ENCODE measurements at places on chromosomes 13 and 19.

DNA sequence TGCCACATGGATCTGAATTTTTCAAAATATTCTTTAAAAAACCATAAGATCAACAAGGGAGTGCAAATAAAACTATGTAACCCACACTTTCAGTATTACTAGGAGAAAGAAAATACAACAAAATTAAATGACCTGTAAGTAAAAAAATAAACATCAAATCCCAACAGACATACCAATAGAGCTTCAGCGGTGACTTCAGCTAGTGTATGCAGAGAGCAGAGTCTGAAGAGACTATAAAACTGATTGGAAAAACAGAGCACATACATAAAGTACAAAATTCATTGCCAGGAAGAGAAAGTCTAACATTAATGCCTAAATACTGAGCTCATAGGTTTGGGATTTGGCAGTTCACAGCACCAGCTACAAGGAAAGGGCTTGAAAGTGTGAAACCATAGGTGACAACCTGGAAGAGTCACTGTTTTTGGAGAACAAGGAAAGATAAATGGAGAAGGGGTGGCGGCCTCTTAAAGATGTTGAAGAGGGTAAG lies 291.1 kb downstream of the LMO7 start:
- no peak for DNase-seq

GRCh38 chr13:39881887-39882286 lies 226.4 kb downstream of the COG6 start:
- DNase-seq, result no peak

GRCh38 chr13:72151241-72151640 lies 284.2 kb upstream of the DACH1 start:
- DNase-seq, result no peak

GRCh38 chr19:30593975-30594745 lies 222.0 kb downstream of the ZNF536 start:
- DNase-seq, result no peak

DNA sequence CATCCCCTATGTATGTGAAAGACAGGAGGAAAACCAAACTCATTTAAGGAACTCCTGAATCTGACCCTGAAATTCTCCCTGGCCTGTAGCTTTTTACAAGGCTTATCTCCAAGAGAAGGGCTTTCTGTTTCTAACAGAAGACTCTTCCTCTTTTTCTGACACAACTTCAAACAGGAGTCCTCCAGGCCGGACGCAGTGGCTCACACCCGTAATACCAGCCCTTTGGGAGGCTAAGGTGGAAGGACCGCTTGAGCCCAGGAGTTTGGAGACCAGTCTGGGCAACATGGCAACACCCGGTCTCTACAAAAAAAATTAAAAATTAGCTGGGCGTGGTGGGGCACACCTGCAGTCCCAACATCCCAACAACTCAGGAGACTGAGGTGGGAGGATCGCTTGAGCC lies 41.9 kb downstream of the CARS2 start:
- no peak for DNase-seq

All from activated CD8-positive, alpha-beta T cell treated with anti-CD3 and anti-CD28 coated beads for 36 hours (primary cell).